ENCODE measurements at places on chromosomes 6 and 20. TPM values are rescaled to one million over a fixed set of nuclear protein-coding genes. Genes with fewer than 3 reads are reported as not detected.

GRCh38 chr6:28117386-28118050 is 6.9 kb upstream of the ZSCAN16 start:
- no peak for DNase-seq
- no peak overlapping the region for H3K27ac ChIP-seq
- peaks cover 7% of the 10 kb centered on the region for H3K36me3 ChIP-seq
- H3K4me3 ChIP-seq, result no peak overlapping the region
- no peaks in the 10 kb centered on the region for H3K27me3 ChIP-seq

- no peak overlapping the region for H3K27ac ChIP-seq
- no peak overlapping the region for H3K4me3 ChIP-seq
- peaks cover 10% of the 10 kb centered on the region for H3K36me3 ChIP-seq
- no peaks in the 10 kb centered on the region for H3K4me1 ChIP-seq
- H3K27me3 ChIP-seq, result peaks cover 7% of the 10 kb centered on the region
These were observed 59.6 kb upstream of the PHIP start for GRCh38 chr6:79137671-79138070.

- H3K27me3 ChIP-seq, result no peaks in the 10 kb centered on the region
- H3K4me3 ChIP-seq, result no peak overlapping the region
- peaks cover 44% of the 10 kb centered on the region for H3K4me1 ChIP-seq
- H3K36me3 ChIP-seq, result no peaks in the 10 kb centered on the region
These were observed 887 bp upstream of the AIF1 start for GRCh38 chr6:31614075-31614619.

DNA sequence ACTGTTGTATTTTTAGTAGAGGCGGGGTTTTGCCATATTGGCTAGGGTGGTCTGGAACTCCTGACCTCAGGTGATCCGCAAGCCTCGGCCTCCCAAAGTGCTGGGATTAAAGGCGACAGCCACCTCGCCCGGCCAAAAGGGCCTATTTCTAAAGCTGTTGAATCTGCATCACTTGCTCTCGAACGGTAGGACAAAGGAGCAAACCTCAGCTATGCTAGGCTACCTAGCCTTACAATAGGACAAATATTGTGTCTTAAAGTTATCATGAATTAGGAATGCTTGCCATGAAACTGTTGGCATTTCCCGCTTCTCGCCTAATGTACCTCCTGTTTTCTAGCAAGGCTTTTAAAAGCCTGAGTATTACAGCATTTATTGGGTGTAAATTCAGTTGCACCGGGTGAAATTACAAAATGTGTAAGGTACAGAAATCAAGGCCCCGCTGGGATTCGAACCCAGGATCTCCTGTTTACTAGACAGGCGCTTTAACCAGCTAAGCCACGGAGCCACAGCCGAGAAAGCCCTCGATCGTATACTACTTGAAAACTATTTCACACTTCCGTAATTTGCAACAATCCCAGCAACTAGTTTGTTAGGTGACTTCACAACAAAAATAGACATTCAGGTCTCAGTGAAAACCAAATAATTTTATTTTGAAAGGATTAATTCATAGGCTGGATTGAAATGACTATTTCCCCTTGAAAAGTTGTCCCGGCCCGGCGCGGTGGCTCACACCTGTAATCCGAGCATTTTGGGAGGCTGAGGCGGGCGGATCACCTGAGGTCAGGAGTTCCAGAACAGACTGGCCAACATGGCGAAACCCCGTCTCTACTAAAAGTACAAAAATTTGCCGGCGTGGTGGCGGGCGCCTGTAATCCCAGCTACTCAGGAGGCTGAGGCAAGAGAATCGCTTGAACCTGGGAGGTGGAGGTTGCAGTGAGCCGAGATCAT is 211.6 kb upstream of the ZNF184 start:
- H3K27me3 ChIP-seq, result peaks cover 33% of the 10 kb centered on the region
- H3K4me3 ChIP-seq, result no peak overlapping the region
- DNase-seq, result peak; percentile 63
- peaks cover 6% of the 10 kb centered on the region for H3K36me3 ChIP-seq
- H3K4me1 ChIP-seq, result peaks cover 40% of the 10 kb centered on the region

- no peaks in the 10 kb centered on the region for H3K36me3 ChIP-seq
- peaks cover 12% of the 10 kb centered on the region for H3K27me3 ChIP-seq
- no peaks in the 10 kb centered on the region for H3K4me1 ChIP-seq
- DNase-seq, result no peak
- no peak overlapping the region for H3K27ac ChIP-seq
These were observed 65.5 kb upstream of the F13A1 start for GRCh38 chr6:6386010-6386409.

- H3K36me3 ChIP-seq, result peaks cover 10% of the 10 kb centered on the region
- peaks cover 35% of the 10 kb centered on the region for H3K27me3 ChIP-seq
- peaks cover 7% of the 10 kb centered on the region for H3K4me1 ChIP-seq
- no peak overlapping the region for H3K4me3 ChIP-seq
- no peak for DNase-seq
- H3K27ac ChIP-seq, result no peak overlapping the region
These were observed 72.7 kb downstream of the CCDC170 start for GRCh38 chr6:151566557-151566956.

GRCh38 chr6:26432627-26433201 is 7.6 kb upstream of the BTN3A3 start:
- H3K36me3 ChIP-seq, result peaks cover 11% of the 10 kb centered on the region
- no peak overlapping the region for H3K4me3 ChIP-seq
- H3K27me3 ChIP-seq, result no peaks in the 10 kb centered on the region
- DNase-seq, result no peak

GRCh38 chr6:121436960-121437850 is 1.8 kb downstream of the GJA1 start:
- H3K4me3 ChIP-seq, result peak overlapping the region; percentile 85
- peak overlapping the region; percentile 30 for H3K27ac ChIP-seq
- DNase-seq, result peak; percentile 29
- H3K36me3 ChIP-seq, result peaks cover 1% of the 10 kb centered on the region
- H3K4me1 ChIP-seq, result peaks cover 21% of the 10 kb centered on the region
- H3K27me3 ChIP-seq, result peaks cover 40% of the 10 kb centered on the region

Gene AFG1L
- 7.2 TPM for total RNA-seq

DNA sequence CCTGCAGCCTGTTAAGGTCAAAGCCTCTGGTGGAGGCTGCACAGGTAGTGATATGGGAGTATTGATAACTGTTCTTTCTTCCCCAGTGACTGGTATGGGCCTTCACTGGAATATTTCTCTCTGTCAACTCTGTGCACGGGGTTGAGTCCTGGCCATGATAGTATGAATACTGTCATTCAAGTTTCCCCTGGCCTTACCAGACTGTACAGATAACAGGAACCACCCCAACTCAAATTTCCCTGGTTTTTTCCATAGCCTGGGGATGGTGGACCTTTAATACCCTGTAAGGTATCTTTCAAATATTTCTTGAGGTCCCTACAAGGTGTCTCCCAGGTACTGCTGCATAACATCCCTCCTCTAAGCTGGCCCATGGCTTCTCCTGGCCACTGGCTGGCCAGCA is 51.4 kb upstream of the TNFAIP3 start:
- peak overlapping the region; percentile 86 for H3K4me3 ChIP-seq
- peak overlapping the region; percentile 87 for H3K27ac ChIP-seq
- DNase-seq, result no peak
- no peaks in the 10 kb centered on the region for H3K27me3 ChIP-seq

Gene KATNA1
- 27.2 TPM for total RNA-seq

DNA sequence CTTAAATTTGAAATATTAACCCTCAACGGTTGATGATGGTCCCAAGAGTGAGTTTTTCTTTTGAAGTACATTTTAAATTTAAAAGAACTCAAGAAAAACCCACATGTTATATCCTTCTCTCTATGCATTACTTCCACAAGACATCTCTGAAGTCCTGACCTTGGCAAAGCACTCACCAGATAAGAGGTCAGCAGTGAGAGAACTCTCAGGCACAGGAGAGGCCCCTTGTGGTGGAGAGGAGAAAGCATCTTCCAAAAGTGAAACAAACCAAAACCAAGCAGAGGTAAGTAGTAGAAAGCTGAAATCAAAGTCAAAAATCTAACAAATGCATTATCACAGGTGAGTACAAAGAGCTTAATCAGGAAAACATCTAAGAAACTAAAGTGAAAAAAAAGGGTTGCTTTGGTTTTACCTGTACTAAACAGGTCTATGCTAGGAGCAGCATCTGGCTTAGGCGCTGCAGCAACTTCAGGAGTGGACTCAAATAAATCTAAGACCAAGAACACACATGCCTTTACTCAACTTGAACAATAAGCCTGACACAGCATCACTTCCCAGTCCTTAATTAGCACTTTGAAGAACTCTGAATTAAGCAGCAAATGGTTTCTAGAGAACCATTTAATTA is 80.5 kb downstream of the PRSS35 start:
- no peaks in the 10 kb centered on the region for H3K36me3 ChIP-seq
- H3K27me3 ChIP-seq, result peaks cover 10% of the 10 kb centered on the region
- H3K27ac ChIP-seq, result no peak overlapping the region
- DNase-seq, result no peak
- H3K4me1 ChIP-seq, result peaks cover 4% of the 10 kb centered on the region
- no peak overlapping the region for H3K4me3 ChIP-seq

DNA sequence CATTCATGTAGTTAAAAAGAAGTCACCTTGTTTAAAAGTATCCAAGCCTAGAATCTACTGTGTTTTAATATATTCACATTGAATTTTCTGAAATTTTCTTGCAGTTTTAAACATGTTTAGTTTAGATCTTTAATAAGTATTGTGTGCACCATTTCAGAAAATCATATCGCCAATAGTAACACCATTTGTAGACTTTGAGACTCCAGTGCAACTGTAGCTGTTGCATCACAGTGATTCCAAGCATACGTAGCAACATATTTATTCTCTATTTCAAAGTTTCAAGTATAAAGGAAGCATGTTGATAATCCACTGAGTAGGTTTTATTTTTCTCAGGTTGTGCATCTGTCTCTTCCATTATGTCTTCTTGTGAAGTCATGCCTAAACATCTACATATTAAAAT is 46.4 kb downstream of the HMGN3 start:
- no peak overlapping the region for H3K4me3 ChIP-seq
- peaks cover 8% of the 10 kb centered on the region for H3K36me3 ChIP-seq
- no peak for DNase-seq
- no peaks in the 10 kb centered on the region for H3K4me1 ChIP-seq
- no peaks in the 10 kb centered on the region for H3K27me3 ChIP-seq

- H3K4me3 ChIP-seq, result no peak overlapping the region
- no peaks in the 10 kb centered on the region for H3K36me3 ChIP-seq
- no peak for DNase-seq
- no peaks in the 10 kb centered on the region for H3K27me3 ChIP-seq
- H3K4me1 ChIP-seq, result no peaks in the 10 kb centered on the region
These were observed 265.1 kb upstream of the CEP162 start for GRCh38 chr6:84492241-84493165.

Gene C20orf96
- total RNA-seq, result 9.4 TPM

DNA sequence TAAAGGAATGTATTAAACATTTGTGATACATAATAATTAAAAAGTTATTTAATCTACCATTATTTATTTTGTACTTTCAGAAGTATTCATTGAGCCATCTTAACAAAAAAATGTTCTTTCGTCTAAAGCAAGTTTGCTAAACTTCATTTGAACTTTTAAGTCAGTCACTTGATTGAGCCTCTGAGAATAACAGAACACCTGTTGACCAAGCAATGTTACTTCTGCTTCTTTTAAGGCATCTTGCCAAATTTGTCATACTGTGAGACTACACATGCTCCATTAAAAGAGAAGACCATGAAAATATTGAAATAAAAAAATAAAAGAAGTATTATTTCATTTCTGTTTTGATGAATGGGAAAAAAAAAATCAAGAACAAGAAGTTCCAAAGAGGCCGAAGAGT is 141.8 kb upstream of the BMP5 start:
- H3K27ac ChIP-seq, result no peak overlapping the region
- H3K27me3 ChIP-seq, result no peaks in the 10 kb centered on the region
- no peak overlapping the region for H3K4me3 ChIP-seq

DNA sequence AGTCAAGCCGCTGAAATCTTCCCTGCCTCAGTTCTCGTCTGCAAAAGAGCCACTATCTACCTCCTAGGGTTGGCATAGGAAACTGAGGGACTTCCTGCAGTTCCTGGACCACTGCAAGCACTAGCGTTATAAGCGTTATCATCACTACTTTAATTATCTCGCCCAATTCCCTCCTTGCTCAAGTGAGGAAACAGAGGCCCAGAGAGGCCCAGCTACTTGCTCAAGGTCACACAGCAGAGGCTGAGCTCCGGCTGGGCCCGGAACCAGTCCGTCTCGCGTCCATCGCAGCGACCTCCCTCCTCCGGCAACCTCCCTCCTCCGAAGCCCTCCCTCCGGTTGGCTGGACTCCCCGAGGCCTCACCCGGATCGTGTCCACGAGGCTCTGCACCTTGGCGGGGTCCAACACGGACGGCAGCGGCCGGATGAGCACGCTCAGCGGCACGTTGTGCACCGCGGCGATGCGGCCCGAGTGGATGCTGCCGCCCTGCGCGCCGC is 338 bp downstream of the SRXN1 start:
- H3K36me3 ChIP-seq, result peaks cover 5% of the 10 kb centered on the region
- peak overlapping the region; percentile 91 for H3K27ac ChIP-seq
- peak overlapping the region; percentile 77 for H3K4me3 ChIP-seq
- no peak for DNase-seq
- H3K27me3 ChIP-seq, result peaks cover 37% of the 10 kb centered on the region

- H3K27ac ChIP-seq, result no peak within 1 kb of the TSS
- peaks cover 58% of the 10 kb centered on the region for H3K27me3 ChIP-seq
- peak; percentile 2 for DNase-seq
These were observed at the start of gene EYA4 for GRCh38 chr6:133241086-133241900. TSS of gene EYA4 (plus strand) at chr6:133241357. CDS start at chr6:133274781, 33,424 bp downstream.

- H3K4me1 ChIP-seq, result peaks cover 15% of the 10 kb centered on the region
- no peak overlapping the region for H3K4me3 ChIP-seq
- peaks cover 20% of the 10 kb centered on the region for H3K27me3 ChIP-seq
- no peak for DNase-seq
- no peak overlapping the region for H3K27ac ChIP-seq
These were observed 161.3 kb upstream of the GGTLC1 start for GRCh38 chr20:24149881-24150307.

DNA sequence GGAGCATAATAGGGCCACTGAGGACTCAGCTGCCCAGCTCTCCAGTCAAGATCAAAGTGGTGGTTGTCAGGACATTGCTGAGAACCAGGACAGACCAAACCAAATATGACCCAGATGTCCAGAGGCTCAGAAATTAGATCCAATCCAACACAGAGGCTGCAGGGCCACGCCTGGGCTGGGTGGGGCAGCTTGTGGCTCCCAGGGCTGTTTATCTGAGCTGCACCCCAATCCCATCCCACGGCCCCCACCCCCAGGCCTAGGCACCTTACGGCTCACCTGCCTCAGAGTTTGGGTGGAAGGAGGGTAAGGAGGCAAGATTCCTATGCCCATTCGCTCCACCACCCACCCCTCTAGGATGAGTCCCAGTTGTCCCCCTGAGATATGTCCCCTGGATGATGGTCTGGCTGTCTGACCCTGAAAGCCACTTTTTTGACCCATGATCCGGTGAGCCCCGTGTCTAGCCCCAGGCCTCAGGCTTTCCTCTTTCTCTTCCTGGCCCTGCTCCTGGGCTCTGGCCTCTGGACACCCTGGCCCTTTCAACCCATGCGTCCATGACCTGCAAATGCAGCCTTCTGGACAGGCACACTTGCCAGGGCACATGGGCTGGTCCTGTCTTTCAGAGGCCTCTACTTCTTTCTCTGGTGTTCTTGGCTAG is 40.0 kb downstream of the CPXM1 start:
- no peak overlapping the region for H3K27ac ChIP-seq
- peaks cover 6% of the 10 kb centered on the region for H3K4me1 ChIP-seq
- no peaks in the 10 kb centered on the region for H3K36me3 ChIP-seq
- peaks cover 19% of the 10 kb centered on the region for H3K27me3 ChIP-seq
- no peak for DNase-seq

Gene CGA
- total RNA-seq, result not detected

Gene PRPH2
- 0.14 TPM for total RNA-seq

All from activated T-cell treated with anti-CD3 and anti-CD28 coated beads, Interleukin-2, amount 50 U/mL, for 72 hours (primary cell).